Muscle of back (tissue), 13 donors: ENCODE measurements at places on chromosomes 6 and 20.

GRCh38 chr6:4105980-4106536, 27.1 kb upstream of the FAM217A start:
- no peak for DNase-seq

- no peak for DNase-seq
Measured at GRCh38 chr6:6191909-6192308, 128.6 kb downstream of the F13A1 start.

DNA sequence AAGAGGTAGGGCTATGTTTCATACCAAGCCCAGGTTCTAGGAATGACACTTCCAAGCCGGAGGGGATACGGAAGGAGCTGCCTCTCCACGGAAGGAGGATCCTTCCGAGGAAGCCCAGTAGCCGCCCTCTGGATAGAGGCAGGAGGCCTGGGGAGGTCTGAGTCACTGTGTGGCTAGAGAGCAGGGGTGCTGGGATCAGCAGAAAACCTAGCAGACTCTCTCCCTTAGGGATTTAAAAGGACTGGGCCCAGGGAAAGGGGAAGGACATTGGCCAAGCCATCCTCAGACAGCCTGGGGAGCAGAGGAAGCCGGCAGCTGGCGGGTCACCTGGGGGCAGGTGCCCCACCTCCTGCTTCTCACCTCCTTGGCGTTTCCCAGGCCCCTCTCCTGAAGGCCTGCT, 36.6 kb upstream of the NFATC2 start:
- peak; percentile 29 for DNase-seq

- DNase-seq, result no peak
Measured at GRCh38 chr6:7425808-7426190, 36.2 kb downstream of the RIOK1 start.

GRCh38 chr6:97009781-97010492, 85.4 kb downstream of the KLHL32 start:
- DNase-seq, result no peak

DNA sequence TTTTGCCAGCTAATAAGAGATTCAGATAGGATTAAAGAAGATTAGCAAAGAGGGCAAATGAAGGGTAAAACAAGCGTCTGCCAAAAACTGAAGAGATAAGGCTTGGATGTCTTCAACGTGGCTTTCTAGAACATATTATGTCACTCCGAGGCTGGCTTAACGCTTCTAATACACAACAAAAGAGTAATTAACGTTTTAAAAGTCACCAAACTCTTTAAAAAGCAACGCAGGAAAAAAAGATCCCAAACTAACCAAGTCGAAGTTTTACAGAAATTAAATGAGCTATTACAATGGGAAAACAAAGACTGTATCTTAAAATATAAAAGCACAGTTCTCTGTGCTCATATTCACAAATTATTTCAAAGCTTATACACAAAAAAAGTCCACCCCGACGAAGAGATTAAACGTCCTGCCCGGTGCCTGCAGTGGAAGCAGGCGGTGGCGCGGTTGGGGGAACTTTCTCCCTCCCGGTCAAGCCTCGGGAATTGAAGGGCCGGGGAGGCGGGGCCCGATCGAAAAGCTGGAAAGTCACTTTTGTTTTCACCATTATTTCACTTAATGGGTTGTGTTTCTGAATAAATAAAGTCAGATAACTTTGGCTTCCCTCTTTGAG, 1.2 kb downstream of the MAK start:
- no peak for DNase-seq

DNA sequence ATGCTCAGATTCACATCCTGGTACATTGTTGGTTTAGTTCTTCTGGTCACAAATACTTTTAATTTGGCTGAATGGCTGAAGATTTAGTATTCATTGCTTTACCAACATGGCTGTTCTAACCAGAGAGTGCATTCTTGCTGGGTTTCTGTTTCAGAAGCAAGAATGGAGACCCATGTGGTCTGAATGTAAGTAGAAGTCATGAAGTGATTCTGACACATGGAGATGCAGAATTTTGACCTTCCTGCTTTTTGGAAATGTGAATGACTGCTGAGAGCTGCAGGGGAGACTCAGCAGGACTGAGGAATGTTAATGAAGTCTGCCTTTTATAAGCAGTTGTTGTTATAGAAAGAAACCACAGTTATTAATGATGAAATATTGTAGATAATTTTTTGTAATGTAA, 576.1 kb upstream of the MARCKS start:
- no peak for DNase-seq

DNA sequence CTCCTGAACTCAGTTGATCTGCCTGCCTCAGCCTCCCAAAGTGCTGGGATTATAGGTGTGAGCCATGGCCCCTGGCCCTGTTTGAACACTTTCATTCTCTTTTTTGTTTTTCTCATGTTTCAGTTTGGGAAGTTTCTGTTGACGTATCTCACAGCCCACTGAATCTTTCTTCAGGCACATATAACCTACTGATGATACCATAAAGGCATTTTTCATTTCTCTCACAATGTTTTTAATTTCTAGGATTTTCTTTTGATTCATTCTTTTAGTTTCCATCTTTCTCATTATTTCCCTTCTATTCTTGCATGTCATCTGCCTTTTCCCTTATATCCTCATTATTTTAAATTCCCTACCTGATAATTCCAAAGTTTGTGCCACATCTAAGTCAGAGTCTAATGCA, 58.5 kb upstream of the EZR start:
- no peak for DNase-seq

DNA sequence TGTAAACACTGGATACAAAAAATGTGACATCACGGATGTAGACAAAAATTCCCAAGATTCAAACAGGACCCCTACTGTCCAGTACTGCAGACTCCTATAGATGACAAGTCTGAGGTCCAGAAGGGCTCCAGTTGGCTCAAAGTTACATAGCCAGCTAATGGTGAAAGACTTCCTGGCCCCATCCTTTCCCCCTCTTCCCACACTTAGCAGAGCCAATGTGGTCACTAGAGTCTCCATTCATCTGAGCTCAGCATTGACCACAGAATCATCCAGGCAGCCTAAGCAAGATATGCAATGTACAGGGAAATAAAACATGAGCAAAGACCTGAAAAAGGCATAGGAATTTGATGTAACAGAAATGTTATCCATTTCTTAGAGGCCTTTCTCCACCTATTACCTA, 180.5 kb downstream of the ADAT2 start:
- DNase-seq, result no peak

DNA sequence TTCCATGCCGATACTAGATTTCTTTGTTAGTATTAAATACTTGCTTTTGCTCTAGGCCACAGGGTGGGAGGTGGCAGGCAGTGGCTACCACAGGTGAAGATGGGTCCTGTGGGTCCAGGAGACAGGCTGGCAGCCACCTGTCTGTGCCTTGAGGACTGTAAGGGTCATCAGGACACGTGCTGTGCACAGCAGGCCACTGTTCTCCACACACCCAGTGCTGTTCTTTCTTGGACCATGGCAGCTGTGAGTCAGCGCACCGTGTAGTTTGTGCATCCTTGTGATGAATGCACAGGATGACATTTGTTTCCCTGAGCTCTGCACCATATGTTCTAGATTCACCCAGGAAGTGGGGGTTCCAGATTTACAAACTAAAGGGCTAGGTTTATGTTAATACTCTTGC, 317.0 kb downstream of the ZFAND3 start:
- no peak for DNase-seq
